KG1 (cell line): ENCODE measurements at places on chromosomes 6 and 20.

- no peak for DNase-seq
Observed at GRCh38 chr20:48897305-48898010, 24.1 kb upstream of the ARFGEF2 start.

GRCh38 chr6:119201480-119201879 is 123.0 kb upstream of the FAM184A start:
- no peak for DNase-seq

- DNase-seq: no peak
Observed at GRCh38 chr6:10719964-10720264, 3.0 kb upstream of the TMEM14C start.

GRCh38 chr20:56187534-56188165 is 60.9 kb upstream of the MC3R start:
- no peak for DNase-seq
